ENCODE measurements at places on chromosomes 2 and 18. TPM values are rescaled to one million over a fixed set of nuclear protein-coding genes. Genes with fewer than 3 reads are reported as not detected.

GRCh38 chr2:23385748-23386338, 864 bp downstream of the KLHL29 start:
- DNase-seq = no peak

DNA sequence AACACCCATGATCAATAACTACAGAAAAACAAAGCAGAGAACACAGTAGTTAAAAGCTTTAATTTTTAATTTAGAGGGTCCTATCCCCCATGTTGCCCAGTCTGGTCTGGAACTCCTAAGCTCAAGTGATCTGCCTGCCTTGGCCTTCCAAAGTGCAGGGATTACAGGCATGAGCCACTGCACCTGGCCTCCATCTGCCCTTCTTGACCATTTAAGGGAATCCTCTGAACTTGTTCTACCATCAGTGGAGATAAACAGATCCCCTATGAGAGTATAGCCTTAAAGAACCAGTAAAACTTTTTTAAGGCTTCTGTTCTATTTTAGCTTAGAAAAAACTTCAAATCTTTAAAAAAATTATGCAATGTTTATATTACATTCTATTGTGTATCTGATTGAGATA, 13.5 kb upstream of the ATP5MC3 start:
- no peak for DNase-seq

DNA sequence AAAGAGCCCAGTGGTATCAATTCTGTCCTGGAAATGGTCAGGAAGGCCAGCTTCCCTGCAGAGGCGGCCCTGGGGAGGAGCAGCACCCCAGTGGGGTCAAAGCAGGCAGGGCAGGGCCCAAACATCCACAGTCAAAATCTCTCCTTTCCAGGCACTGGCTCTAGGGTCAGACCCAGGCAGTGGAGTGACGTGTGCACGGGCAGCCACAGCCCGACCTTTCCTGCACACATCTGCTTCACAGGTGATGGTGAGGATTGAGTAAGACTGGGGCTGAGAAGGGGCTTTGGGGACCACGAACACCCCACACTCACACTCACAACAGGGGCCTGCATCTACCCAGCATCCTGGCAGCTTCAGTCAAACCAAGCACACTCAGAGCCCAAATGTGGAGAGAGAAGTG, 97.8 kb upstream of the GLI2 start:
- no peak for DNase-seq

DNA sequence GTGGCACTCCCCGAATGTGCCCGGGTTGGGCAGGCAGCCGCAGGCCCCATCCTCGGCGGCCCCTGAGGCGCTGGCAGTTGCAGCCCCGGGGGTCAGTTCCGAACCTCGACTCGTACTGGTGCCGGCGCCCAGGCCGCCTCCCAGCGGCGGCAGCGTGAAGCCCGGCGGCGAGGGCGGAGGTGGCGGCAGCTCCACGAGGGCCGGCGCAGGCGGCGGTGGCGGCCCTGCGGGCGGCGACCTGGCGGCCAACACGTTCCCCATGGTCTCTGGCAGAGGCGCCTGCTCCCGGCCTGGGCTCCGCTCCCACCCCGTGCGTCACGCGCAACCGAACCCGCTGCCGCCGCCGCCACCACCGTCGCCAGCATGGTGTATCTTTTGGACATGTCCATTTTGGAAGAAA, 196.3 kb downstream of the CCDC74A start:
- DNase-seq = no peak

DNA sequence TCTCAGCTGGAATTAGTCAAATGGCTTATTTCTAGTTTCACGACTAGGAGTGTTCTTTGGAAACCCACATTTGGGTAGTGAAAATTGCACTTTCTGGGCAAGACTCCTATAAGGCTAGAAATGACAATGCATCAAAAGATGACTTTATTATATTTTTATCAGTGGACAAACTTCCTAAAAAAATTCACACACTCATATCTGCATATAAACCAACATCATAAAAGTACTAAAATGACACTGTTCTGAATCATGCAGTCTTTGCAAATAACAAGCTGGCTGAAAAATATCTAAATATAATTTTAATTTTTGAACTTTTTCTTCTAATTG, 17.6 kb downstream of the MXD1 start:
- DNase-seq = no peak

DNA sequence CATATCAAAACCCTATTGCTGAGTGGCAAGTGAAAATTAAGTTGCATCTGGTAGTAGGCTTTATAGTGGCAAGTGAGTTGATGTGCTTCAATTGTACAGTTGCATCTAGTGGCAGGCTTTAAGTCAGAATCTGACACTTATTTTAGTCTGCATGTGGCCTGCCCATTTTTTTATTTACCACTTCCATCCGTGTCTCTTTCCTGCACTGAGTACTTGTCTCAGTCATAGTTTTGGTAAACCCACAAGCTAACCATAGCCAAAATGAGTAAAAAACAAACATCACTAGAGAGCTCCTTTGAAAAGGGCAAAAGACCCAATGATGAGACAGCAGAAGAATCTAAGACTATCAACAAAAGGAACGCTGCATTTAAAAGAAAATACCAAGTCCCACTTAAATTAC, 96.0 kb upstream of the CRACDL start:
- no peak for DNase-seq

The LRP1B gene
- 0.20 TPM for total RNA-seq
